ENCODE measurements at places on chromosomes 7 and 10. TPM values are rescaled to one million over a fixed set of nuclear protein-coding genes. Genes with fewer than 3 reads are reported as not detected.

GRCh38 chr7:74561898-74562613 is 95.5 kb upstream of the GTF2I start:
- no peak for DNase-seq

DNA sequence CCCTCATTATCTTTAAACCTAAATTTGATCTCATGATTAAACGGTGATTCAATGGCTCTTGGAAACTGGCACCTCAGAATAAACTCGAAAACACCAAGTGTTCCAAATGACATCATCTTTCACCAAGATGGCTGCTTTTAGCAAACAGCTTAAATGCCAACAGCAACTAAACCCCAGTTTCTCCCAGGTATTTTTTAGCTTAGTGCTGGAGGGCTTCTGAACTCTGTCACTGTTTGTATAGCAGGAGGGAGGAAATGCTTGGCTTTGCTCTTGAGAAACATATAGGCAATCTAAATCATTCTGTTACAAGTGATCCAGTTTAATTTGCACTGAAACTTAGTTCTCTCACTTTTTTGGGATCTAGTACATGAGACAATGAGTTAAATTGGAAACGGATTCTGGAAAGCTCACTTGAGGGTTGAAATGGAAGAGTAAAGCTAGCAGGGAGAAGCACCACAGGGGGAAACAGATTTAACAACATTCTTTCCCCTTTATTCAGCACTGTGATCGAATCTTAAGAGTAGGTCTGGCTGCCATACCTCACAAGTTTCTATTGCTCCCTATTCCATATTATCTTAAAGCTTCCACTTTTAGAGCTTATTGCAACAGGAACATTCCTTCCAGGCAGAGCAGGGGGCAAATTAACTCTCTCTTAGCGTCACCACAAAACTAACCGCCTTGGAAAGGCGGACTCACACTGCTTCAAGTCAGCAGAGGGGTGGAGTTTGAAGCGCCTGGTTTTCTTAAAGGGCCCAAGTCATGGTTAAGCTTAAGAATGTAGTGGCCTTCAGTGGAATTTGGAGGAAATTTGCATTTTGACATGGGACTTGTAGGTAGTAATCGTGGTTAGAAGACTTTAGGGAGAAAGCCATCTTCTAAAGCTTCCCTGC is 1.8 kb upstream of the CCDC6 start:
- peak; percentile 44 for DNase-seq

DNA sequence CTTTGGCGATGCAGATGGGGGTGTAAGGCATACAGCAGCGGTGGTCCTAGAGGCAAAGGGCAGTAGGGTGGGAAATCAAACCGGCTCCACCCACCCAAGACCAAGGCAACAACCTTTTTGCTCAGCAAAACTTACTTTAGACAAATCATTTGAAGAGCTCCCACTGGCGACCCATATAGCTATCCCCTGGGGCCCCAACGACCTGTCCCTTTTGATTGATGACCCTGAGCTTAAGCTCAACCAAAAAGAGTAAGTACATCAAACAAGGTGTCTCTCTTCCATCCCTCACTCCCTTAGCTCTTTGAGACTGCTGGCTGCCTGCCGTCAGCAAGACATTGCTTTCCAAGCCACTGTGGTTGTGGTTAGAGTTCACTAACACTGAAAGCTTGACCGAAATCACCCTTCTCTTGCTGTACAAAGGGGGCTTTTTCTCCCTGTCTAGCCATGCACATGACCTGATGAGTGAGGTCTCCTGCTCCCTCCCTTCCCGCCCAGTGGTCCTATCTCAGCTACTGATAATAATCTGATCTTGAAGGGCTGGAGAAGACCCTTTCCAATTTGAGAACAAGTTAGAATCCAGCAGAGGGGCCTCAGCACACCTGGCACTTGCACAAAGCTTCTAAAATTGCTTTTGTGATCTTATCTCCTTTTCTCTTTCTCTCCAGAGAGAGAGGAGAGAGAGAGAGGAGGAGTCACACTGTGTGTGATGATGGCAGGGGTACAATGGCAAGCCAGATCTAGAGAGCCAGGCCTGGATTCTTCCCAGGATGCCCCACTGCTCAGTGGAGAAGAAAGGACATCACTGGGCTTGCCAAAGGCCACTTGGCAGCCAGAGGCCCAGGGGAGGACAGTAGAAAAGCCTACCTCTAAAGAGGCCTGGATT is 42.2 kb downstream of the XPNPEP1 start:
- no peak for DNase-seq

DNA sequence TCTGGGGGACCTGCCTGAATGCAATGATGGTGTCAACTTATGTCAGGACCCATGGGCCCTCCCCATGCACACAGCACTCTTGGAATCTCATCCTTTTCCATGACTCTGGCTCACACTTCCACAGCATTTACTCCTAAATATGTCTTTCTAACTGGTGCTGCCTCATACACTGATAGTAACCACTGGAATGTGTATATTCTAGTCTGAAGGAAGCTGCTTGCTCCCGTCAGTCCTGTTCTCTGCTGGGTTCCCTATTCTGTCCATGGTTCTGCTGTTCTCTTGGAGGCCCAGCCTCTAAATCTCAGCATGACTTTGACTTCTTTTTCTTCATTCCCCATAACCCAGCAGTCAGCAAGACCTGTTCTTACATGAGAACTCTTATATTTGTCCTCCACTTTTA is 1055.1 kb downstream of the KCNMA1 start:
- DNase-seq = no peak

GRCh38 chr10:70272925-70273316 is 10.9 kb downstream of the NPFFR1 start:
- DNase-seq = no peak

DNA sequence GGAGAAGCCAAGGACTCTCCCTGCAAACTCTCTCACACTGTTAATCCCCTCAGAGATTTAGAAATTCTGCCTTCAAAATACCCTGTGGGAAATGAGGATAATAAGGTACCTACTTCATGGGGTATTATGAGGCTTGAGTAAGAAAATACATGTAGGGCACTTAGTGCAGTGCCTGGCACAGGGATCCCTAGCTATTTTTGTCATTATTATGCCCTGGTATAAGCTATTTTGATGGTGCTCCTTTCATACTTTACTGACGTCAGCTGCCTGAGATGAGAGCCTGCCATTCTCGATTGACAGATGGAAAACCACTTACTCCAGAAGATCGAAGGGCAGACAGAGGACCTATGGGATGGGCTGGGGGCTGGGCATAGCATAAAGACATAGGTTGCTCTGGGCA is 30.1 kb downstream of the MKX start:
- DNase-seq = no peak

- DNase-seq = no peak
These were observed 121.2 kb upstream of the PRKCQ start for GRCh38 chr10:6701289-6701688.

DNA sequence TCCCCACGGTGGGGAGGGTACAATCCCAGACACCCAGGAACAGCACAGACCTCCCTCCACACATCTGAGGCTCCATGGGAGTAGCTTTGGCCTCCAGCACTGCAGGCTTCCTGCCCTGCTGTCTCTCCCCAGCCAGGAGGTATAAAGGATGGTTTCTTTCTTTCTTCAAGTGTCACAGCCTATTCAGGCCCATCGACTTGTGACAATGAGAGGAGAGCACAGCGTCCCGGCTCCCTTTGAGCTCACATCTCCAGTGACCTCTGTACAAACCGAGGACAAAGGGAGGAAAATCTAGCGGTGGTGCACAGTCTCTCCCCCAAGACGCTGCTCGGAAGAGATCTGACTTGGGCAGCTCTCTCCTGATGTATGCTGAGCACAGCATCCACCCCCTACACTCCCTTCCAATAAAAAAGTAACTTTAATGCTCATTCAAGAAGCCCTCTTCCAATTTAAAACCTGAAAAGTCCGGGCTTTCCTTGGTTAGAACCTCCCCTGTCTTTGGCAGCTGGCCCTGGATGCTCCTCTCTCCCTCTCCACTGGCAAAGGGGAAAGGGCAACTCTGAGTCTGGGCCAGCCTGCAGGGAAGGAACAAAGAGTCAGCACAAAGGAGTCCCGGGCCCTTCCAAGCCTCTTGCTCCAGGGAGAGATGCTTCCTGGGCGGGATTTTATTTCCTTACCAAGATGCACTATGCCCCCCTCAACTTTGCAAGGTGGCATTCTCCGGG is 18.0 kb downstream of the CHST15 start:
- no peak for DNase-seq

GRCh38 chr7:123864966-123865365 is 20.0 kb downstream of the HYAL4 start:
- DNase-seq = no peak

GRCh38 chr10:118330295-118331076 is 11.6 kb downstream of the FAM204A start:
- DNase-seq = no peak

DNA sequence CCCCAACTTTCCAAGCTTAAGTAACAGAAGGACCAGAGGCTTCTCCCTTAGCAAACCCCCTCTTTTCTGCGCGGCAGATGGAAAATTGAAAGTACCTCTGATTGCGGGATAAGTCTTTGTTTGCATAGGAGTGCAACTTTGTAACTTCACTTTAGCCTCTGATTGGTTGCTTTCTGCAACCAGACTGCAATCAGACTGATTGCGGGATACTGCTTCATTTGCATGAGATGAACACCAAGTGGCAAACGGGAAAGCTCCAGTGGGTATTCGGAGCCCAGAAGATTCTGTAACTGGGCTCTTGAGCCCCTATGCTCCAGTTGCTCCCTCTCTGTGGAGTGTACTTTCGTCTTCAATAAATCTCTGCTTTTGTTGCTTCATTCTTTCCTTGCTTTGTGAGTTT is 260.6 kb downstream of the BAMBI start:
- no peak for DNase-seq

DNA sequence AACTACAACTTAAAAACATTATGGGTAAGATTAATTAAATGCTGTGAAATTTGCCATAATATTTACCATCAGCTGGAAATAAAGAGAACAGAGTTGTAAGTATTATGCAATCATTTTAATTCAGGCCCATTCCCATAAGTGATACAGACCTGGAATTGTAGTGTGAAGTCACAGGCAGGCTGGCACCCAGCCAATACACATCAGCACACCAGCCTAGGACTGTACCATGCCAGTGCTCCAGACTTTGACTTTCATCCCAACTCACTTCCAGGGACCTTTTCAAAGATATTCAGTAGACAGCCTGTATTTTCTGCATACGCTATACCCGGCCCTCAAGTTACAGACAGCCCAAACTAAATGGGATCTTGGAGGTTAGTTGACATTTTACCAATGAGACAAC is 143.3 kb downstream of the TES start:
- DNase-seq = no peak

DNA sequence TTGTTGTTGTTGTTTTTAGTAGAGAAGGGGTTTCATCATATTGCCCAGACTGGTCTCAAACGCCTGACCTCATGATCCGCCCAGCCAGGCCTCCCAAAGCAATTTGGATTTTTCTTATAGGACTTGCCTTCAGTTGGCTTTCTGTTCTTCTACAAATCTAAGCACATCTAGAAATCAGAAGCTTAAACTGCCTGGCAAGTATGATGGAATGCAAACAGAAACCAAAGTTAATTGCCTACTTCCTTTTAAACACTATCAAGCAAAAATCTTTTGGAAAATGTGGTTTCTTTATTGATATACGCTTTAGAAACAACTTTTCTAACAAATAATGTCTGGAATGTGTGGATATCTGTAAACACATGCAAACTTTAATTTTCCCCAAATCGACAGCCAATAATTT is 64.9 kb downstream of the USP6NL start:
- no peak for DNase-seq

- no peak for DNase-seq
These were observed 2.8 kb downstream of the GTPBP10 start for GRCh38 chr7:90349305-90349704.

DNA sequence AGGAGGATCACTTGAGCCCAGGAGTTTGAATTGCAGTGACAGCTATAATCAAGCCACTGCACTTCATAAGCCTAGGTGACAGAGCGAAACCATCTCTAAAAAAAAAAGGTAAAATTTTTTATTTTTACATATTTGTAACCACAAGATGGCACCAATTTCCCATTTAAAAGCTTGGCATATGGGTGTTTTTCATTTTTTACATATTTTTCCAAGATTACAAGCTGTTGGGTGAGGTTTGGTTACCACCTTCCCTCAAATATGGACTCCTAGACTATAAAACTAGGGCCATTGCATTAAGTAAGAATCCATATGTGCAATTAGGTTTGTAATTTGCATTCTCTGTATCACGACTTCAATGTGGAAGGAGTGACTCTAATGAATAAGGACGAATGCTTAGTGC is 129.3 kb upstream of the ACBD5 start:
- DNase-seq = no peak

DNA sequence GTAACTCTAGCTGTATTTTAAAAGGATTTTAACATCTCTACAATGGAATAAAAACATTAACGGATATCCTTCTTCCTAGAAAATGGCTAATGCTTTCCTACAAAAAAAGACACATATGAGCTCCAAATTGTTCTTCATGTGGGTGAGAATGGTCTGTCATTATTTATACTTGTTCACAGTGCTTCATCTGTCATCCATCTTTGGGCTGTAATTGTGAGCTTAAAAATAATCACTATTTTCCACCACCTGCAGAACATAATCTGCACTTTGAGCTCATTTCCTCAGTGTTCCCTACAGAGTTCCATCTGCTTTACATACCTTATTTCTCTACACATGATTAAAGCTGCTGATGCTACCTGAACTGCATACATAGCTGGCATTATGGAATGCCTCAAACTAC is 979.1 kb upstream of the C7orf33 start:
- no peak for DNase-seq

DNA sequence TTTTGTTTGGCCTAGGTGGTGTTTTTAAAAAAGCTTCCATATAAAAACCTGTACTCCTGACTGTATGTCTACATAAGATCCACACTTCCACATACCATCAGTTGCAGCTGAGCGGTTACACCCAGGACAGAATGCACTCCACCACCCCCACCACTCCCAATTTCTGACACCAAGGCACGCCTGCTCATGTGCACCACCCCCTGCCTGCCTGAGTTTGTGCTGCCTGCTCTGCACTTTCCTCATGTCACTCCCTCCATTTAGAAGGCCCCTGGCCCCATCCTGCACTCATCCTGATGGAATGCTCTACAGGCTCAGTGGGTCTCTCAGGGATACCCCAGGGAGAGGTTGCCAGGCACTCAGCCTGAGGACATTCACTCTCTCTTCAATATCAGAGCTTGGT is 6.5 kb downstream of the VPS41 start:
- DNase-seq = no peak

- DNase-seq = no peak
These were observed 18.6 kb downstream of the PFKP start for GRCh38 chr10:3085785-3086567.

The SERPINE1 gene
- 0.36 TPM for total RNA-seq

The MET gene
- 3.2 TPM for total RNA-seq

The ADAM12 gene
- not detected for total RNA-seq

The ZNF488 gene
- total RNA-seq = not detected

The EPHB4 gene
- total RNA-seq = 2.4 TPM

The ST8SIA6 gene
- not detected for total RNA-seq

The FOXP2 gene
- not detected for total RNA-seq

The TACC2 gene
- not detected for total RNA-seq
